Tracheal epithelial cell (primary cell): ENCODE measurements at places on chromosomes 3 and 15. TPM values are rescaled to one million over a fixed set of nuclear protein-coding genes. Genes with fewer than 3 reads are reported as not detected.

Gene TRH
- not detected in 2 replicates for total RNA-seq

Gene GJD2
- not detected in 2 replicates for total RNA-seq

Gene NPAP1
- total RNA-seq, result under 0.01 TPM in 1 of 2 replicates, not detected in the other

Gene SCAANT1
- not detected in 2 replicates for total RNA-seq

Gene NKTR
- total RNA-seq, result 22.7 and 25.8 TPM in 2 replicates

Gene FAM3D
- 0.72 and 4.5 TPM in 2 replicates for total RNA-seq

Gene UACA
- total RNA-seq, result 11.3 and 17.6 TPM in 2 replicates

Gene CHRM5
- total RNA-seq, result not detected in 2 replicates

Gene NR1I2
- not detected in 2 replicates for total RNA-seq

Gene TM6SF1
- total RNA-seq, result 2.7 and 2.8 TPM in 2 replicates

Gene PSTPIP1
- total RNA-seq, result 0.72 TPM in 1 of 2 replicates, not detected in the other

Gene CHDH
- under 0.01 and 1.2 TPM in 2 replicates for total RNA-seq

Gene CCK
- total RNA-seq, result 0.21 and 0.96 TPM in 2 replicates

Gene PCLAF
- 3.1 and 11.7 TPM in 2 replicates for total RNA-seq

Gene CCDC33
- total RNA-seq, result not detected in 2 replicates

Gene C15orf61
- total RNA-seq, result 5.5 and 5.8 TPM in 2 replicates

Gene CACNA1D
- under 0.01 TPM in 1 of 2 replicates, not detected in the other for total RNA-seq

Gene MRAS
- 1.7 and 14.2 TPM in 2 replicates for total RNA-seq

Gene SLC2A2
- under 0.01 TPM in 1 of 2 replicates, not detected in the other for total RNA-seq

Gene P2RY13
- total RNA-seq, result not detected in 2 replicates

Gene MON1A
- 14.3 and 16.6 TPM in 2 replicates for total RNA-seq

Gene TSEN2
- 13.3 and 26.9 TPM in 2 replicates for total RNA-seq

Gene CCR5
- total RNA-seq, result not detected in 2 replicates

Gene OSBPL10
- total RNA-seq, result 14.2 and 24.9 TPM in 2 replicates

Gene NTRK3
- under 0.01 TPM in 1 of 2 replicates, not detected in the other for total RNA-seq

Gene HCLS1
- total RNA-seq, result 1.4 and 1.9 TPM in 2 replicates

Gene GRK7
- not detected in 2 replicates for total RNA-seq

Gene CCDC54
- total RNA-seq, result not detected in 2 replicates

Gene PLXND1
- total RNA-seq, result 3.1 and 5.5 TPM in 2 replicates

Gene DUOXA2
- not detected in 2 replicates for total RNA-seq

Gene STAC
- total RNA-seq, result 0.85 and 7.7 TPM in 2 replicates

Gene CFAP100
- total RNA-seq, result not detected in 2 replicates

Gene TWF2
- 57.1 and 97.1 TPM in 2 replicates for total RNA-seq

Gene ITIH1
- total RNA-seq, result not detected in 2 replicates

Gene NR2E3
- total RNA-seq, result under 0.01 TPM in 1 of 2 replicates, not detected in the other

Gene GRM7
- not detected in 2 replicates for total RNA-seq

Gene SERPINI2
- total RNA-seq, result not detected in 2 replicates

Gene ZNF660
- total RNA-seq, result 1.4 TPM in 1 of 2 replicates, not detected in the other

Gene MCF2L2
- 0.21 TPM in 1 of 2 replicates, not detected in the other for total RNA-seq

Gene TRPC1
- total RNA-seq, result 7.2 and 13.7 TPM in 2 replicates

Gene ZIC1
- not detected in 2 replicates for total RNA-seq

Gene ISL2
- not detected in 2 replicates for total RNA-seq

Gene MKRN3
- total RNA-seq, result 0.24 TPM in 1 of 2 replicates, not detected in the other

Gene CELSR3
- total RNA-seq, result 1.4 and 3.4 TPM in 2 replicates

Gene MAP6D1
- 1.2 and 2.1 TPM in 2 replicates for total RNA-seq

Gene SST
- total RNA-seq, result not detected in 2 replicates

Gene CSK
- total RNA-seq, result 22.4 and 30.1 TPM in 2 replicates
